ENCODE measurements at places on chromosomes 16 and 17. TPM values are rescaled to one million over a fixed set of nuclear protein-coding genes. Genes with fewer than 3 reads are reported as not detected.

DNA sequence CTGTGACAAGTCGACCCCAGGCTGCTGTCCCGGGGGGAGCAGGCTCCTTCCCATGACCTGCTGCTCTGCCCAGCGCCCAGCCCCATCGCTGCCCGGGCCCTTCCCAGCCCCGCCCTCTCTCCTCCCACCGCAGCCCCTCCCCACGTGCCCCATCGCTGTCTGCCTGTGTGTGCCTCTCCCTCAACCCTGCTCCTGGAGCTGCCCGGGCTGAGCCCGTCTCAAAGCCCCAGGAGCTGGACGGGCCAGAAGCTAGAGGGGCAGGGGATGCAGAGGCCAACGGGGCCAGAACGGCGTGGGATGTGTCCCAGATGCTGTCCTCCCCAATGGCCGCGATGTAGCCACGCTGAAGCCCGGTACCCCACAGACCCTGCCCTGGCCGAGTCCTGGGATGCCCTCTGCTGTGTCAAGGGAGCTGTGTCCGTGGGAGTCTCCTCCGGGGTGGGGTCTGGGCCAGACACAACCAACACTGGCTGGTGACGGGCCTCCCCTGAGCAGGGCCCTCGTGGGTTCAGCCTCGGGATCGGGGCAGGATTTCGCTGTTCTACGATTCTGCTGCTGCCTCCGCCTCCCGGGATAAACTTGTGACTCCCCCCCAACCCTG is 118.2 kb upstream of the ZNF750 start:
- DNase-seq: no peak

- DNase-seq: no peak
These were observed 10.2 kb downstream of the FOXF1 start for GRCh38 chr16:86520317-86521210.

DNA sequence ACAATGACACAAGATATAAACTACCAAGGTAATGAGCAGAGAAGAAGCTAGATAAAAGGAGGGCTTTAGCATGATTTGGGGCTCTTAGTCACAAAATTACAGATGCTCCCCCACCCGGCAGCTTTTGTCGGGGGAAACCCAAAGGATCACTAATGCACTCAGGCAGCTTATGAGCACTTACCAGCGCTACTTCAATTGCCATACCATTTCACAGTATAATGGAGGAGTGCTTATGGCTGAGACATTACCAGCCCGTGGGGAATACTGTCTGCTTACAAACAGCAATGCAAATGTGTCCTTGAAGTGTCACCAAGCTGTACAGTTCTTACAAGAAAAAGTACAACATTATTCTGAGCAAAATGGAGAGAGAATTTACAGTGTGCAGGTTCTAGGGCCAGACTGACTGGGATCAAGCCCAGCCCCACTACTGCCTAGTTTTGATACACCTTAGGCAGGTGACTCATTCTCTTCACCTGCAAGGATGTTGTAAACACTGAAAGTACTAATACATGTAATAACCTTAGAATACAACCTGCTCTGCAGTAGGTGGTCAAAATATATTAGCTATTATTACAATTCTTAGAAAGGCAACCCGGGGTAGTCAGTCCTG is 16.3 kb downstream of the ANKFY1 start:
- DNase-seq: no peak

- no peak for DNase-seq
These were observed 82.0 kb downstream of the ANKRD11 start for GRCh38 chr16:89408315-89408714.

- no peak for DNase-seq
These were observed 44.1 kb downstream of the CCDC42 start for GRCh38 chr17:8700546-8700945.

NOS2 gene
- total RNA-seq: 0.12 TPM

DNA sequence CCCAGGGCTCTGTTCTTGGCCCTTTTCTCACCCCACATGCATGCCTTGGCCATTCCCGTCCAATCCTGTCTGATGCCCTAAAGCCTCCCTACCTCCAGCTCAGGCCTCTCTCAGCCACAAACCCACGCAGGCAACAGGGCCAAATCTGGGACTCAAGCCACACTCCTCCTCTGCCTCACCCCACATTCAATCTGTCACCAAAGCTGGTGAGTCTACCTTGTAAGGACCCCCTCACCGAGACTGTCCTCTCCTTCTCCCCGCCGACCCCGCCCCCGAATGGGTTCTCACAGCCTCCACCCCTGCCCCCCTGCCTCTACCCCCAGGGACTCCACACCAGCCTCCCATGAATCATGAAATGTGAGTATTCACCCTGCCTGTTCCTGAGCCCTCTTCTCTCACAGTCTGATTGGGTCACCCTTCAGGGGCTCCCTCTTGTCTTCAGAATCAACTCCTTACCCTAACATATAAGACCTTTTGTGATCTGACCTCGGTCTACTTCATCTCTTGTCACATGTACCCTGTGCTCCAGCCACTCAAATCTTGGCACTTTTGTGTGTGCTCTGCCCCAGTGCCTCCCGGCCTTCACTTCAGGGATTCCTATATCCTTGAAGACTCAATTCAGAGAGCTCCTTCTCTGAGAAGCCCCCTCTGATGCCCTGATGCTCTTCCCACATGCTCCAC is 10.7 kb downstream of the EPOP start:
- DNase-seq: no peak

DNA sequence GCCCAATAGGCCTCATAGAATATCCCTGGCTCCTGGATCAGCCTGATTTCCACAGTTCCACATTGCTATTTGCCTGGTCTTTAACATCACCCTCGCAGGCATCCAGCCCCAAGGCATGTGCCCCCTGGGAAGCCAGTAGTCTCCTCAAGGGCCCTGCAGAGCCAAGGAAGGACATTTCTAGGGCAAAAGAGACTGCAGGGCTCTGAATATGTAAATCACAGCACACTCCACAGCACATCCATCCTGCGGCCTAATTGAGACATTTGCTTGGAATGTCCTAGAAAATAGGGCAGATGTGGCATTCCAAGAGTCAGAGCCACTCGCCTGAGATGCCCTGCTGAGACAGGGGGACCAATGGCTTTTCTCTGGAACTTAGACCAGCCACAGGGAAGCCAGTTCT is 11.4 kb upstream of the C16orf78 start:
- DNase-seq: no peak

STH gene
- total RNA-seq: not detected

- DNase-seq: no peak
These were observed 11.1 kb downstream of the FLCN start for GRCh38 chr17:17225901-17226300.

GRCh38 chr16:30032083-30032819 is 1.2 kb upstream of the TLCD3B start:
- DNase-seq: peak; percentile 77

TUBG2 gene
- total RNA-seq: 19.0 TPM

DNA sequence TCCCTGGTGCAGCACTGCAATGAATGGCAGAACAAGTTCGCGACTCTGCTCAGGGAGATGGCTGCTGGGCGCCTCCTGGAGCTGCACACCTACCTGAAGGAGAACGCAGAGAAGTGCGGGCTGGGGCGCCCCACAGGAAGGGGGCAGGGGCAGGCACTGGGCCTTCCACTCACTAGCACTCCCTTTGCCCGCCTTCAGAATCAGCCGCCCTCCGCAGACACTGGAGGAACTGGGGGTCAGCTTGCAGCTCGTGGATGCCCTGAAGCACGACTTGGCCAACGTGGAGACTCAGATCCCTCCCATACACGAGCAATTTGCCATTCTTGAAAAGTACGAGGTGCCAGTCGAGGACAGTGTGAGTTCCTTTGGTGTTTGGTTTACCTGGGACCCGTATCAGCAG is 46.4 kb downstream of the DNAH2 start:
- no peak for DNase-seq

DNA sequence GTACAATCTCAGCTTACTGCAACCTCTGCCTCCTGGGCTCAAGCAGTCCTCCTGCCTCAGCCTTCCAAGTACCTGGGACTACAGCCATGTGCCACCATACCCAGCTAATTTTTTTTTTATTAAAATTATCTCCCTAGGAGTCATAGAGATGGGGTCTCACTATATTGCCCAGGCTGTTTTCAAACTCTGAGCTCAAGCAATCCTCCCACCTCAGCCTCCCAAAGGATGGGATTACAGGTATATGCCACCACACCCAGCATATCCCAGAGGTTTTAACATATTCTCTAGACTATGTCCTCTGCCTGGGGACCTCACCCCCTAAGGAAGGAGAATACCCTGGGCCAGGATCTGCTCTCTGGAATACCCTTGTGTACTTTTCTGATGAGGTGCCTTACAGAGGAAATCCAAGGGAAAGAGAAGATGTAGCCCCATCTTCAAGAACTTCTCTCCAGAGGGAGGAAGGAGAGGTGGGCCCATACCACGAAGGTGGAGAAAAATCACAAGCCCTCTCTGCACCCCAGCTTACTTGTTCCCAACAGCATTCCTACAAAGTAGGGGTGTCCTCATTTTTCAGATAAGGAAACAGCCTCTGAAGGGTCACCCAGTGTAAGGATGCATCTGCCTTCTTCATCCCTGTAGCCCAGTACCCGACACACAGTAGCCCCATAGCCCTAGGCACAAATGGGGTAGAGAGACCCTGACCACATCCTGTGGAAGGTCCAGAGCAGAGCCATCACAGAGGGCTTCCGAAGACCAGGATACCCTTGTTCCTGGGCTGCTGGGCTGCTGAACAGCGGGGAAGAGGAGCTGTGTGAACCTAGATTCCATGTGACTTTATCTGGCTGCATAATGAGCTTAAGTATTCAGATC is 151.6 kb downstream of the SOCS1 start:
- no peak for DNase-seq

GRCh38 chr17:335691-336090 is 16.9 kb downstream of the RPH3AL start:
- no peak for DNase-seq

DNA sequence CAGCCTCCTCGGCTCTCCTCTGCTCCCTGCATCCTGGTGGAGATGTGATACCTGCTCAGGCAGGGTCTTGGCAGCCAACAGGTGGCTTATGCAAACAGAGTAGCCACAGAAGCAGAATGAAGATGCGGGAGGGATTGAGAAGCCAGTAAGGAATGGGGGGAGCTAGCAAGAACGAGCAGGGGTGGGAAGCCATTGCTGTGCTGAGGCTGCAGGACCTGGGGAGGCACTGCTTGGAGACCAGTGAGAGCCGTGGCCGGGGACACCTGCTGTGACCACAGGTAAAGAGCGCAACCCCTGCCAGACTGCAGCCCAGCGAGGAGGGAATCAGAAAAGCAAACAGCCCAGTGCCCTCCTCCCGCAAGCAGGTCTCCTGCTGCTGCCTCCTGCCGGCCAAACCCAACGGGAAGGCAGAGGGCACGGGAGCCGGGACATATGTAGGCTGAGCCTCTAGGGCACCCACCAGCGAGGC is 14.7 kb downstream of the AIPL1 start:
- DNase-seq: no peak

WFIKKN1 gene
- total RNA-seq: 0.84 TPM

GRCh38 chr17:7884581-7885366 is 3.8 kb upstream of the CHD3 start:
- peak; percentile 64 for DNase-seq

DNA sequence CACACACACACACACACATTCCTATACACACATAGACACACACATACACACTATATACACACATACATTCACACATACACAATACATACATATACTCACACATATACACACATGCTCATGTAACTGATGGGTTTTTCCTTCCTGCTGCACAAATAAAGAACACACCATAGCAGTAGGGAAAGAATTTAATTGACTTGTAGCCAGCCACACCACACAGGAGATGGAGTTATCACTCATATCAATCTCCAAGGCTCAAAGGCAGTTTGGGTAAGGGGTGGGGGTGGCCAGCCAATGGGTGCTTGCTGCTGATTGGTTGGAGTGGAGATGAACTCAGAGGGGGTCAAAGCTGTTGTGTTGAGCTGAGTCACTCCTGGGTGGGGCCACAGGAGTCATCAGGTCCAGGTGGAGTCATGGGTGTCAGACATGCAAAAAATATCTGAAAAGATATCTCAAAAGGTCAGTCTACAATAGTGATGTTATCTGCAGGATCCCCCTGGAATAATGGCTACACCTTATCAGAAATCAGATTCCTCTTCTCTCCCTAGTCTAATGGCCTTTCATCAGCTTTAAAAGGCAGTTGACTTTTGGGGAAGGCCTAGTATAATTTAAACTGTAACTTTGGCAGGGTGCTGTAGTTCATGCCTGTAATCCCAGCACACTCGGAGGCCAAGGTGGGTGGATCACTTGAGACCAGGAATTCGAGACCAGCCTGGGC is 46.1 kb downstream of the WSB1 start:
- no peak for DNase-seq

DNA sequence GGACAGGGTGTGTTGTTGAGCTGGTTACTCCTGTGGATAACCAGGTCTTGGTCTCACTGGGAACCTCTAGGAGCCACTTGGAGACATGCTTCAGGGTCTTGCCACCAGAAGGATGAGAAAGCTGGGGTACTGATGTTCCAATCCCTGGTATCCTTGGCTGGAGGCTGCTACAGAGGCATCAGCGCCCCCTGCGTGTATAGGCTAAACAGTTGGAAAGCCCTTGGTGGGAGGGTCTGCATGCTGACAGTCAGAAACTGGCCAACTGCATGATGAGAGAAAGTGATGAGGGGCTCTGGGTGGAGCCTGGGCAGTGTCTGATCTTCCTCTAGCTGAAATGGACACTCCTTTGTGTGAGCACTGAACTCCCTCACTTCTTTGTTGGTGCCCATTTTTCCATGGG is 536.9 kb downstream of the XYLT1 start:
- DNase-seq: no peak

GP1BA gene
- total RNA-seq: not detected

GRCh38 chr17:63821804-63822203 is 5.4 kb upstream of the PSMC5 start:
- no peak for DNase-seq
